Osteoblast (primary cell): ENCODE measurements at places on chromosomes 7 and 10. TPM values are rescaled to one million over a fixed set of nuclear protein-coding genes. Genes with fewer than 3 reads are reported as not detected.

- no peak for DNase-seq
Measured at GRCh38 chr10:32386623-32387260, 39.8 kb upstream of the EPC1 start.

DNA sequence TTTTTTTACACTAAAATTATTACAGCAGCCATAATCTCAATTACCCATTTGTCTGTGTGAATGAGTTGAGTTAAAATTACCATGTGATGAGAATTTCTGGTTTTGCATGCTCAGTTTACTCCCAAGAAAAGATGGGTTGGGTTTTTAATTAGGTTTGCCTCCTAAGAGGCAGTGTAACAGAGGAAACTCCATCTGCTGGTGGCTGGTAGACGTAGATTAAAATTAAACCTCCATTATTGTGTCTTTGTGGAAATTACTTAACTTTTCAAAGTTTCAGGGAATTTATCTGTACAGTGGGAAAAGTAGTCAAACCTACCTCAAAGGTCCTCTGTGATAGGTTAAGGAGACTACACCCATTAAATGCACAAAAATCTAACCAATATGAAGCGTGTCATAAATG, 954.2 kb downstream of the PCDH15 start:
- no peak for DNase-seq

GRCh38 chr7:151484971-151485707, 34.6 kb downstream of the RHEB start:
- peak; percentile 69 for DNase-seq

GRCh38 chr7:156612930-156613329, 27.6 kb upstream of the RNF32 start:
- no peak for DNase-seq

DNA sequence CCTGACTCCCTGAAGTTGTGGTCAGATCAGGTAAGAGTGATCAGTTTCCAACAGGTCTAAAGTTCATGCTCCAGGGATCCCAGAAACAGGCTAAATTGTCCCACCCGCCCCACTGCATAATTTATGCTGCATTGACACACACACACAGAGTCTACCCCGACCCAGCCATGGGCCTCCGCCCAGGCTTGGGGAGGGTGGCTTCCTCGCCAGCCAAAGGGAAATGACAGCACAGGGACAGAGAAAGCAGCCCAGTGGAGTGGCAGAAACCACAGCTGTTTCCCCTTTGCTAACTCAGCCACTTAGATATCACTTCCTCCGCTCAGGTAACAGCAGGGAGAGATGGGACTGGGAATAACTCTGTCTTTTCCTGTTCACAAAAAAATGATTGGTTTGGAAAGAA, 9.4 kb downstream of the SH3PXD2A start:
- no peak for DNase-seq

GRCh38 chr10:95538412-95538811, 22.8 kb downstream of the SORBS1 start:
- no peak for DNase-seq

The CNTNAP2 gene
- 7.6 and 10.6 TPM in 2 replicates for total RNA-seq

The EBF3 gene
- total RNA-seq, result 31.8 and 35.4 TPM in 2 replicates
